ENCODE measurements at places on chromosomes 16 and 17.

DNA sequence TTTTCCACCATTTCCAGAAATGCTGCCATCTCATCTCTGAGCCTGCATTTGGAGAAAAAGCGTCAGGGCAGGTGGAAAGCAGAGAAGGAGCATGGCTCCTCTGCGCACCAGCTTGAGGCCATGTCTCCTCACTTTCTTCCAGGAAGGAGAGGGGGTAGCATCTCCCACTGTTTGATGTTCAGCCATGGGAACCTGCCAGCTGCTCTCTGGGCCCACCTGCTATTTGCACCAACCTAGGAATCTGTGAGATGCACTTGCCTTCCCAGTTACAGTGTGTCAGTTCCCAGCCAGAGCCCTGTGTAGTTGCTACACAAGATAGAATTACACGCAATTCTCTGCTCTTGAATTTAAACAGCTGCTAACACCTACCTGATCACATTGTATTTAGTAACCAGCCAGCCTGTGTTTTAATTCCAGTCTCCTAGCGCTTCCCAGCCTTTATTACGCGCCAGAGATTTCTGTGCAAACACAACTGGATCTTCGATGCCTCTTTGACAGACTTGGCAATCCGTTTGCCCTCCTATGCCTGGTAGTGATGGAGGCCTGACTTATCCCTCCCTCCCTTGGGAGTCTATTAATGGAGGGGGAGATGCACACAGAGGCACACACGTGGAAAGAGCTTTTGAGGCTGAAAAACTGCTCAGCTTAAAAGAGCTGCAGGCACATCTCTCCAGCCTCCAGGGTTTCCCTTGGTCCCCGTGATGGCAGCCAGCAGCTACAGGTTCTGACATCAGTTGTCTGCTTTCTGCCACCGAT lies 98.1 kb upstream of the SEC14L1 start:
- no peak for DNase-seq

GRCh38 chr17:30232015-30232823 lies 3.3 kb downstream of the SLC6A4 start:
- DNase-seq: no peak

DNA sequence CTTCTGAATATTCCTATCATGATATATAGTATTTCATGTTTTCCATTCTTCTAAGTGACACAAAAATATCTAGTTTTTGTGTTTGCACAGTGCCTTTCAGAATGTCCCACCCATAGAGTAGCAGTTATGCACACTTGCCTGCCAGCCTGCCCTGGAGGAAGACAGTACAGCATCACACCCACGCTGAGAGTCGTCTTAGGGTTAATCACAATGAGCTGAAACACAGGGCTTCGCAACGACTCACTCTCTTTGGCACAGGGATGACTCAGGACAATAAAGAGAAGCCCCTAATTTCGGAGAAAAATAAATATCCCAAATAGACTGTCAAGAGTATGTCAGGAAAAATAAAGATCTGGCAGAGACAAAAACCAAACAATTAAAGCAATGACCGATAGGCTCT lies 11.6 kb upstream of the NDUFAB1 start:
- DNase-seq: no peak

DNA sequence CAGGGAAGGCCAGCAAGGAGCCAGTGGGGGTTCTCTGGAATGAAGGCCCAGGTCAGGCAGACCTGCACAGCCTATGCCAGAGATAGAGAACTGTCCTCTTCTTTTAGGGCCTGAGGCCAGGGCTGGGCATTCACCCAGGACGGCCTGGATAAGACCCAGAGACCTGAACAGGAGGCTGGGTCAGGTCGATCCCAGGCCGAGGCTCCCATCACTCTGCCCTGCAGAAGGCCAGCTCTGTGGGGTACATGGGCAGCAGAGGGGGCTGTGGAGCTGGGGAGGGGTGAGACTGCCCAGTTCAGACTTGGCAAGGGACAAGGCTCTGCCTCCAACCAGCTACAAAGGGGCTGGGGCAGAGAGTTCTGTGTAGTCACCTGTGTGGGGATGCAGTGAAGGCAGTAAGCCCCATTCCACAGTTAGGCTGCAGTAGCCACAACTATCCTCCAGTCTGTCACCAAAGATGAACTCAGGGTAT lies 14.6 kb downstream of the HSD11B2 start:
- DNase-seq: no peak

DNA sequence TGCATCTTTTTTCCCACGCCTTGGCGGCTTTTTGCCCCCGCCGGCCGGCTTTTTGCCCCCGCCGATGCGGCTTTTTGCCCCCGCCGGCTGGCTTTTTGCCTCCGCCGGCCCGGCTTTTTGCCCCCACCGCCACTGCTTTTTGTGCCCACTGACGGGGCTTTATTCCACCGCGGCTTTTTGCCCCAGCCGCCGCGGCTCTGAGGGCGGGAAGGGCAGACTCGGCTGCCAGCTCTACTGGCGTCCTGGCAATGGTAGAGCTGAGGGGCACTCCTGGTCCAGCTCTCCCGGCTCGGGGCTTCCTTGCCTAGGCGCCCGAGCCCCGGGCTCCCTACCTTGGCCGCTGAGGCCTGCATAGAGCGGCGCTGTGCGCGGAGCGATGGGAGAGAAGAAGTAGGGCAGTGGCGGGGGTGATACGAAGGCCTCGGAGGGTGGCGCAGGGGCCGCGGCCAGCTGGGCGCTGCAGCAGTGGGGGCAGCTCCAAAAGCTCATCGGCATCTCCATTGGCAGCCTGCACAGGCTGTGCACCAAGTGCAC lies 591.4 kb downstream of the TP53TG3F start:
- no peak for DNase-seq

DNA sequence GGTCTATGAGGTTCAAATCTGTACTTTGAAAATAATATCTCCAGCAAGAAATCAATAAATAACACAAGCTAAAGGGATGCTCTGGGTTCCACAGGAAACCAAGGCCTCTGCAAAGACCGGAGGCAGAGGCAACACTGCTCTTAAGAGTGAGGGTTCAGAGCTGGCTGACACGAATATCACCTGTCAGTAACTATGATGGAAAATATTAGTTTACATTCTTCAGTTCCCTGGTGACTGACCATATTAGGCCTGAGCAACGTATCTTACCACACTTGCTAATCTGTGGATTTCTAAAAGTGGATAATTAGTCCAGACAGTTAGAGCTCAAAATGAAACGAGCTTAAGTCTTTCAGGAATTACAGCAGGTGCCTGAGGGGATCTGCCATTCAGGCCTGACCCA lies 459.3 kb downstream of the HS3ST3B1 start:
- no peak for DNase-seq

DNA sequence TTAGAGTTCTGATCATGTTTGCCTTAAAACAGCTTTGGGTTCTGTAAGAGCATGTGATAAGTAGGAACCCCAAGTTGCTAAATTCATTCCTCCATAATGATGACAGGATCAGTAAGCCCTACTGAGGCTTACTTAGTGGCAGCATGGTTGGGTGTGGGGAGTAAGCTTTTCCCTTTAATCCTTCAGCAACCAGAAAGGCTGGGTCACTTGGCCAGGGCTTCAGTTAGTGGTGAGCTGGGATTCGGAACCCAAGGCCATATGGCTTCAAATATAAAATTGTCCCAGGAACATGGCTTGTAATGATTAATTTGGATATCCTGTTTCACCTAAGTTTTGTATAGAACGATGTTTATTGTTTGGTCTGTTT lies 850 bp downstream of the GINS3 start:
- DNase-seq: no peak

GRCh38 chr16:51822471-51822870 lies 671.4 kb upstream of the SALL1 start:
- DNase-seq: no peak

DNA sequence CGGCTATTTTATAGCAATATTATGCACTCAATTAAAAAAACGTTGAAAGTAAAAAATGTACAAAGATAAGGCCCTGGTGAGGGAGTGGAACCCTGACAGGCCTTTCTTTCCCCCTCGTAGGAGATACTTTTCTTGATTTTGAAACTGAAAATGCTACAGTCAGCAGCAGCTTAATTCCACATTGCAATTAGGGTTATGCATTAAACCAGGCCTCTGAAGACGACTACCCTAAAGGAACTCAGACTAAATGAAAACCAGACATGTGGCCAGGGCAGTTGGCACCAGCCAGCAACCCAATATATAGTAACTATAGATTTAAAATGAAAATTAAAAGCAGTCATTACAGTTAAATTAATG lies 463.2 kb upstream of the MAF start:
- DNase-seq: no peak

- no peak for DNase-seq
These were observed 223.0 kb downstream of the TANC2 start for GRCh38 chr17:63189082-63189481.

- no peak for DNase-seq
These were observed 28.9 kb downstream of the CPSF4L start for GRCh38 chr17:73232587-73233373.

- no peak for DNase-seq
These were observed 42.8 kb downstream of the USP22 start for GRCh38 chr17:20999841-21000532.

- peak; percentile 66 for DNase-seq
These were observed at the start of gene HID1 for GRCh38 chr17:74972107-74972972. HID1 (minus strand) TSS chr17:74972759; CDS start chr17:74972656, 103 bp downstream.

DNA sequence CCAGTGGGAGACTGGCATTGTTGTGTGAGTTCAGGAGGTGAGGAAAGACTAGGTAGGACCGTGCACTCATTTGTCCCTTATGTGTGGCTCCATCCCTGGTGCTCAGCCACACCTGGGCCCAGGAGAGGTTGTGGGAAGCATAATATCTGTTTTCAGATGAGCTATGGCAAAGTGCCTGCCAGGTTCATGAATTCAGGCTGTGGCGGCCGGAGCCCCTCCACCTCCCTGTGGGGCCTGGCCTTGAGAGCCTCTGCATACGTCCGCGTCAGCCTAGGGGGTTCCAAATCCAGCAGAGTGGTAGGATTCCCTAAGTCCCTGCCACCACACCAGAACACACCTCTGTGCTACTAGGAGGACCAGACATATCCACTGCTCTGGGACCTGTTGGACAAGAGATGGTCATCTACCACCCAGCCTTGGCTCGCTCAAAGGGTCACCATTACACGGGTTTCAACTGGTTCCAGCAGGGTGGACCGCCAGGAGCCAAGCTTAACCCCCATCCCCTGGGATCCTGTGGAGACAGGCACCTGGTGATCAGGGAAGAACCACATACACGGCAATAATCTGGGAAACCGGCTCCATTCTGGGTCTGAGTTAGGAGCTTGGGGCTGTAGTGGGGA lies 2.0 kb downstream of the B3GNT9 start:
- no peak for DNase-seq

GRCh38 chr16:73384506-73385089 lies 336.7 kb upstream of the ZFHX3 start:
- no peak for DNase-seq
